Effector memory CD8-positive, alpha-beta T cell (primary cell): ENCODE measurements at places on chromosomes 5 and 9.

GRCh38 chr9:90839183-90839728, 37.6 kb downstream of the SYK start:
- no peak for DNase-seq

DNA sequence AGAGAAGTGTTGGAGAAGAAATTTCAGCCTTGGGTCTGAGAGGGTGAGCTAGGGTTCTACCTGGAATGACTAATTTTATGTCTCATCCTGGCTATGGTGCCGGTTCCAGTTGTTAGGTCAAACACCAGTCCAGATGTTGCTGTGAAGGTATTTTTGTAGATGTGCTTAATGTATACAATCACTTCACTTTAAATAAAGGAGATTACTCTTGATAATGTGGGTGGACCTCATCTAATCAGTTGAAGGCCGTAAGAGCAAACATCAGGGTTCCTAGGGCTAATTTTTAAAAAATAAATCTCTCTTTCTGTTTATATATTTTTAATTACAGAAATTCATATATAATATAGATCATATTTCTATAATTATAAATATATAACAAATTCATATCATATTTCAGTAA, 90.5 kb upstream of the GDNF start:
- no peak for DNase-seq

GRCh38 chr9:36808251-36808650, 225.8 kb downstream of the PAX5 start:
- no peak for DNase-seq

- peak; percentile 88 for DNase-seq
These were observed 27.0 kb upstream of the ANXA2R start for GRCh38 chr5:43066799-43067741.

DNA sequence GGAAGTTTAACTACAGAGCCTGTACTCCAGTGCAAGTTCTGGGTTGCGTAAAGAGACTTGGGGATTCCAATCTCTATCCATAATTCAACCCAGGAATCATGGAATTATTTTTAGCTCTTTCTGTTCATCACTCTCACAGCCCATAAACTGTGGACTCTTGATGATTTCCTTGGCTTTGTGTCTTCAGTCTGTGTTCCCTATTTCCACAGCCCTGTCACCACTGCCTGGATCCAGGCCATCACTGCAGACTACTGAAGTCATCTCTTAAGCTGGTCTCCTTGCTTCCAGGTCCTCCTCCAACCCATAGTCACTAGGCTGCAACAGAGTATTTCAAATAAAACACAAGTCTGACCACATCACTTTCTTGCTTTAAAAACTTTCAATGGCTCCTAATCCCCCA, 211.7 kb downstream of the PLK2 start:
- no peak for DNase-seq

DNA sequence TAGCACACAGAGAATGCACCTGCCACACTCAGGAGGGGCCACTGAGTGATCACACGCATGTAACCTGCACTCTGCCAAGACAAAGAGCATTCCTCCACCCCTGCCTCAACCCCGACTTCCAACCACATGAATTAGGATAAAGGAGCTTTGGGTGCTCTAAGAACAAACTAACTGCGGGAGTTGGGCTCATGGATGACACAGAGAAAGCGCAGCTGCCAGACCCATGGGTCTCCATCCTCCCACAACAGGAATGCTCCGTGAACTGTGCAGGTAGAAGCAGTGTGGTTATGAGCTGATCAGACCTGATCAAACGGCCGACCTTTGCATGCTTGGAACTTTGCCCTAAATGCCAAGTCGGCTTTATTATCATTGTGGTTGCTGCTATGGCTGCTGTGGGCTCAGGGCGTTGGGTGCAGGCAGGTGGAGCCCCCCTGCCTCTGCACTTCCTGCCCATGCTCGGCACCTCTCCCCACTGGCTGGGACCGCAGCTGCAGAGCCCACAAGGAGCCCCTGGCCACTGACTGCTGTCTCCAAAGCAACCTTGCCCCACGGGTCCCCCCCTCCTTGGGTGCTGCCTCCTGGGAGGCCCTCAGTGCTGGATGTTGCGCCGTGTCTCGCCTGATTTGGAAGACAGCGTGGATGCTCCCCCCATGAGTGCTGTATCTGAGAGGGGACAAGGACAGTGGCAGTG, 2.6 kb upstream of the SLC6A3 start:
- DNase-seq: no peak

GRCh38 chr9:15187589-15187988, 119.4 kb downstream of the TTC39B start:
- no peak for DNase-seq

DNA sequence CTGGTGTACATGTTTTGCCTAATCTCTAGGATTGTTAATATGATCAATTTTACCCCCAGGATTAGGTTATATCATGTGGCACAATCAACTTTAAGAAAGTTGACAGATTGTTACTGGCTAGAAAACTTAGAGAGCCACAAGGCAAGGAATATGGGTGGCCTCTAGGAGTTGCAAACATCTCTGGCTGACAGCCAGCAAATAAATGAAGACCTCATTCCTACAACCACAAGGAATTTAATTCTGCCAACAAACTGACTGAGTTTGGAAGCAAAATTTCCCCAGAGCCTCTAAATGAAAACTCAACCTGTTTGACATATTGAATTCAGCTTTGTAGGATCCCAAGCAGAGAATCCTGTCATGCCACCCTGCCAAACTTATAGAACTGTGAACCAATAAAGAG, 196.4 kb upstream of the PTGER4 start:
- DNase-seq: no peak

DNA sequence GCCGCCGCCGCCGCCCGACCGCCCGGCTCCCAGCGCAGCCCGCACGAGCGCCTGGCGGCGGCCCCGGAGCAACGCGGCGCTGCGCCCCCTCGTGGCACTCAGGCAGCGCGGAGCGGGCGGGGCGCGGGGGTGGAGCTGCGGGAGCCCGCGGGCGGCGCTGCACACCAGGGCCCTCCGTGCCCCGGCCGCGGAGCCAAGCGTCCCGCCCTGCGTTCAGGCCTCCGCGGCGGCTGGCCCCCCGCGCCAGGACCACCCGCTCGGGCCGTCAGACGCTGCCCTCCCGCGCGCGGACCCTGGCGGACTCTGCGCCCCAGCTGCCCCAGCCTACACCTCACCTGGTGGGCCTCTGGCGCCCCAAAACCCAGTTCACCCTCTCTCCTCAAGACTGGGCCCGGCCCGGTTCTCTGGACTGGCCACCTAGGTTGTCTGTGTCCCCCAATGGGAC, at the start of gene RASGEF1C:
RASGEF1C (minus strand) TSS at position 75 of the 445 bp plus-strand sequence. CDS start 71,159 bp downstream, outside the sequence.
- peak; percentile 51 for DNase-seq

DNA sequence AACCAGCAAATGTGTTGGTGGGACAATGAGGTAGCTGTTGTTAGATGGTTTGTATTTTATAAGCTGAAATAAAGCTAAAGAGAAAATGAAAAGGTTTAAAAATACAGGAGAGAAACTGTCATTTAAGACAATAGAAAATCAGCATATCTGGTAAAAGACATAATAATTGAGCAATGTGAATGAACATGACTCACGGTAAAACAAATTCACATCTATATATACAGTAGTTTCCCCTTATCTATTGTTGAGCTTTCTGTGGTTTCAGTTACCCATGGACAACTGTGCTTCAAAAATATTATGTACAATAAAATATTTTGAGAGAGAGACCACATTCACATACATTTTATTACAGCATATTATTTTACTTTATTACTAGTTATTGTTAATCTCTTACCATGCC, 1649.8 kb downstream of the EFNA5 start:
- no peak for DNase-seq
